ENCODE measurements at places on chromosomes 12 and 14. TPM values are rescaled to one million over a fixed set of nuclear protein-coding genes. Genes with fewer than 3 reads are reported as not detected.

The KLRK1 gene
- total RNA-seq = not detected

The CLEC4C gene
- not detected for total RNA-seq

The JKAMP gene
- total RNA-seq = 32.6 TPM

The DUSP6 gene
- 22.9 TPM for total RNA-seq

The HOXC9 gene
- total RNA-seq = 1.1 TPM

The DEGS2 gene
- total RNA-seq = 2.1 TPM

The FBLN5 gene
- 41.5 TPM for total RNA-seq

The CFAP54 gene
- 0.80 TPM for total RNA-seq

The SETD1B gene
- 26.8 TPM for total RNA-seq

The KCNA5 gene
- 0.80 TPM for total RNA-seq

The CEBPE gene
- not detected for total RNA-seq

- no peak overlapping the region for H3K27ac ChIP-seq
- DNase-seq = no peak
- no peaks in the 10 kb centered on the region for H3K4me1 ChIP-seq
- H3K4me3 ChIP-seq = peak overlapping the region; percentile 64
These were observed 16.2 kb upstream of the AACS start for GRCh38 chr12:125049093-125049458.

DNA sequence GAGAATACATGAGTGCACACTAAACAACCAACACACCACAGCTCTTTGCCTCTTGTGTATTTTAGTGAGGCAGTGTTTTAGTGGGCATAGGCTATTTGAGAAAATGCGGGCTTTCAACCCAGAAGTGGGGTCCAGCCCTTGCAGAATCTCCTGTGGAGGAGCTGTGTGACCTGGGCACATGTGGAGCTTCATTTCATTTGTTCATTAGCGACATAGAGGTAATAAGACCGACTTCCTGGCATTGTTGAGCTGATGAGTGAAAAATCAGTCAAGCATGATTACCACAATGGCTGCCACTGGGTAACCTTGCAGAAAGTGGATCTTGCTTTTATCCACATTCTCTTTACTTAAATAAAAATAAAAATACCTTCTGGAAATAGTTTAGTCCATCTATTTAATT, 923.5 kb downstream of the BCL11B start:
- H3K36me3 ChIP-seq = no peaks in the 10 kb centered on the region
- no peak overlapping the region for H3K27ac ChIP-seq
- peaks cover 16% of the 10 kb centered on the region for H3K27me3 ChIP-seq
- no peak for DNase-seq
- H3K4me3 ChIP-seq = no peak overlapping the region
- no peaks in the 10 kb centered on the region for H3K4me1 ChIP-seq

DNA sequence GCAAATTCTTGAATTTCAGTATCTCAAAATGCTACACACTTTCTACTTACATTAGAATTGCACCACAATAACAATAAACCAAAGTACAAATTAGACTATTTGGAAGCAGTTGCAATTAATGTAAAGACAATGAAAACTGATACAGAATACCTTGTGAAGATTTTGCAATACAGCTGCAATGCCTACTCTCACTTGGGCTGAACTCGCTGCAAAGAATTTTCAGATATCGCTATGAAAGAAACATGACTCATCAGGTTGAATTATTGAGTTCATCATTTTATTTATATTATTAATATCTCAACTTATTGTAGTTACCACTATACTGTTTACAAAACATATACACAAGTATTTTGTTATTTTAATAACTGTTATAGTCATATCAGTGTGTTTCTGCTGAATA, 108.0 kb upstream of the TMTC2 start:
- H3K27ac ChIP-seq = no peak overlapping the region
- no peak overlapping the region for H3K4me3 ChIP-seq
- H3K36me3 ChIP-seq = no peaks in the 10 kb centered on the region
- H3K4me1 ChIP-seq = no peaks in the 10 kb centered on the region

GRCh38 chr12:26571560-26571959, 261.4 kb downstream of the ITPR2 start:
- no peaks in the 10 kb centered on the region for H3K27me3 ChIP-seq
- peaks cover 10% of the 10 kb centered on the region for H3K4me1 ChIP-seq
- no peak for DNase-seq
- peak overlapping the region; percentile 39 for H3K27ac ChIP-seq
- no peak overlapping the region for H3K4me3 ChIP-seq

- peaks cover 3% of the 10 kb centered on the region for H3K4me1 ChIP-seq
- peaks cover 3% of the 10 kb centered on the region for H3K36me3 ChIP-seq
- no peak for DNase-seq
- no peak overlapping the region for H3K27ac ChIP-seq
- no peaks in the 10 kb centered on the region for H3K27me3 ChIP-seq
- H3K4me3 ChIP-seq = no peak overlapping the region
These were observed 50.8 kb upstream of the ELK3 start for GRCh38 chr12:96143392-96143791.

GRCh38 chr12:56955631-56956256, 1.7 kb downstream of the RDH16 start:
- H3K4me1 ChIP-seq = peaks cover 16% of the 10 kb centered on the region
- H3K4me3 ChIP-seq = no peak overlapping the region
- no peaks in the 10 kb centered on the region for H3K36me3 ChIP-seq

- H3K4me1 ChIP-seq = peaks cover 2% of the 10 kb centered on the region
- H3K36me3 ChIP-seq = no peaks in the 10 kb centered on the region
- H3K27me3 ChIP-seq = no peaks in the 10 kb centered on the region
These were observed 7.5 kb downstream of the KLRG1 start for GRCh38 chr12:8996682-8997405.

- peaks cover 6% of the 10 kb centered on the region for H3K36me3 ChIP-seq
- H3K4me1 ChIP-seq = peaks cover 12% of the 10 kb centered on the region
- H3K4me3 ChIP-seq = peak overlapping the region; percentile 84
- H3K27me3 ChIP-seq = no peaks in the 10 kb centered on the region
- H3K27ac ChIP-seq = peak overlapping the region; percentile 95
- DNase-seq = no peak
These were observed 952 bp downstream of the DRAM1 start for GRCh38 chr12:101878243-101878821.

- DNase-seq = no peak
- peaks cover 3% of the 10 kb centered on the region for H3K4me1 ChIP-seq
- no peaks in the 10 kb centered on the region for H3K36me3 ChIP-seq
- no peak overlapping the region for H3K4me3 ChIP-seq
These were observed 218.0 kb downstream of the SLC2A13 start for GRCh38 chr12:39887856-39888255.

- H3K36me3 ChIP-seq = no peaks in the 10 kb centered on the region
- H3K4me3 ChIP-seq = peak overlapping the region; percentile 34
- peak overlapping the region; percentile 30 for H3K27ac ChIP-seq
- peak; percentile 38 for DNase-seq
- H3K4me1 ChIP-seq = peaks cover 16% of the 10 kb centered on the region
- peaks cover 14% of the 10 kb centered on the region for H3K27me3 ChIP-seq
These were observed 10.4 kb upstream of the GPR132 start for GRCh38 chr14:105075379-105076295.

GRCh38 chr14:100683578-100683977, 43.1 kb upstream of the DLK1 start:
- no peaks in the 10 kb centered on the region for H3K36me3 ChIP-seq
- H3K4me1 ChIP-seq = peaks cover 36% of the 10 kb centered on the region
- H3K27ac ChIP-seq = peak overlapping the region; percentile 66
- no peaks in the 10 kb centered on the region for H3K27me3 ChIP-seq

- no peaks in the 10 kb centered on the region for H3K27me3 ChIP-seq
- no peak for DNase-seq
- H3K4me1 ChIP-seq = peaks cover 44% of the 10 kb centered on the region
- H3K36me3 ChIP-seq = peaks cover 20% of the 10 kb centered on the region
- H3K4me3 ChIP-seq = no peak overlapping the region
- H3K27ac ChIP-seq = no peak overlapping the region
These were observed 5.8 kb downstream of the LRIG3 start for GRCh38 chr12:58914457-58914856.

DNA sequence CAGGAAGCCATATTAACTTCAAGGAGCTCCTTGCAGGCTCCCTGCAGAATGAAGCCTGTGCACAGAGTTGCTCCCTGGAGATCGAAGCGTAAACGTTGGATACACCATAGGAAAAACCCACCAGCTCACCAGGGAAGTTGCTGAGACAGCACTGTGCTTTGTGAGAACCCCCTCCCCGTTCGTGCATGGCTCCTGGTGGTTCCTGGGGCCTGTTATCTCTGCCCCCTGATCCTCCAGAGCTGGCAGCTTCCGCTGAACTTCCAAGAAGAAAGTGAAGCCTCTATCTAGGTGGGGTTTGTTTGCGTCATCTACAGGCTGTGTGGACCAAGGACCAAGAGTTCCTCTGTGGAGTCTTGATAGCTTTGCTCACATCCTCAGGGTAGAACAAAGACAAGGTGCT, 2.4 kb upstream of the CCDC85C start:
- no peak for DNase-seq
- H3K27me3 ChIP-seq = peaks cover 3% of the 10 kb centered on the region
- peak overlapping the region; percentile 32 for H3K27ac ChIP-seq
- no peak overlapping the region for H3K4me3 ChIP-seq

- H3K4me1 ChIP-seq = peaks cover 24% of the 10 kb centered on the region
- H3K27me3 ChIP-seq = no peaks in the 10 kb centered on the region
- no peak for DNase-seq
- H3K36me3 ChIP-seq = no peaks in the 10 kb centered on the region
These were observed 21.2 kb downstream of the GNG2 start for GRCh38 chr14:51881636-51882035.

GRCh38 chr14:74219277-74220205, 19.7 kb upstream of the VSX2 start:
- peaks cover 60% of the 10 kb centered on the region for H3K27me3 ChIP-seq

GRCh38 chr12:112503512-112503911, 84.8 kb downstream of the PTPN11 start:
- H3K36me3 ChIP-seq = peaks cover 49% of the 10 kb centered on the region
- H3K27me3 ChIP-seq = no peaks in the 10 kb centered on the region
- H3K27ac ChIP-seq = no peak overlapping the region
- H3K4me1 ChIP-seq = no peaks in the 10 kb centered on the region

DNA sequence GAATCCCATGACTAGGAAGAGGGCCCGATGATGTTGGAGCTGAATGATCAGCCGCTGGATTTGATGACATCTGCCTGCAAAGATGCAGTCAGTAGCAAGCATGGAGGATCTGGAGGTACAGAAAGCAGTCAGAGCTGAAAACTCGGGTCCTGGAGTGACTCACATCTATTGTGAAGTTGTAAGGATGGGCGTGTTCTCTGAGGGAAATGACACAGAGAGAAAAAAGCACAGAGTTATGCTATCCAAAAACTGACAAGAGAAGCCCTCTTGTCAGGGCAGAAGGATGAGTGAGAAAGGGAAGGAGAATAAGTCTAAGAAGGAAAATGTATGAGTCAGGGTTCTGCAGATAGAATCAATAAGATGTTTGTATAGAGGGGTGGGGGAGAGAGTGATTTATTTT, 380.4 kb upstream of the CCDC196 start:
- no peaks in the 10 kb centered on the region for H3K36me3 ChIP-seq
- H3K4me3 ChIP-seq = no peak overlapping the region
- no peak for DNase-seq
- H3K27ac ChIP-seq = no peak overlapping the region
- H3K4me1 ChIP-seq = peaks cover 15% of the 10 kb centered on the region

DNA sequence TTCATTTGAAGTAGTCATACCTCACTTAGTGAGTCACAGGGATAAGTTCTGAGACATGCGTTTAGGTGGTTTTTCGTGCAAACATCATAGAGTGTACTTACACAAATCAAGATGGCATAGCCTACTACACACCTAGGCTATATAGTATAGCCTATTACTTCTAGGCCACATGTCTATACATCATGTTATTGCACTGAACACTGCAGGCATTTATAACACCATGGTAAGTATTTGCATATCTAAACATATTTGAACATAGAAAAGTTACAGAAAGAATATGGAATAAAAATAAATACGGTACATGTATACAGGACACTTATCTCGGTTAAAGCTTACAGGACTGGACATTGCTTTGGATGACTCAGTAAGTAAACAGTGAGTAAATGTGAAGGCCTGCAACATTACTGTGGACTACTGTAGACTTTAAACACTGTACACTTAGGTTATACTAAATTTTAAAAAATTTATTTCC, 670.6 kb downstream of the SLC16A7 start:
- H3K36me3 ChIP-seq = no peaks in the 10 kb centered on the region
- DNase-seq = no peak
- H3K27me3 ChIP-seq = no peaks in the 10 kb centered on the region
- H3K4me3 ChIP-seq = no peak overlapping the region

DNA sequence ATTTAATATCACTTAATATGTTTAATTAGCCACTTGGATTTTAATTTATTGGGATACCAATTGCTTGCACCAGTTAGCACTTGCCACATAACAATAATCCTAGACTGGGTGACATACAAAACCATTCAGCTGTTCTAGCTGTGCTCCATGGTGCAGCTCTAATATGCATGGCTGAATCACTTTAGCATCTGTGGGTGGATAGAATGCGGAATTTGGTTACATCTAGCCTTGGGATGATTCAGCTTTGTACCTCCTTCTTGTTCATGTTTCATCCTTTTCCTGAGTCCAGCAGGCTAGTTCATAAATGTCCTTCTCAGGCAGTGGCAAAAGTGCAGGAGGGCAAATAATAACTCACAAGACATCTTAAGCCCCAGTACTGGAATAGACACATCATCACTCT, 1263.0 kb downstream of the LRFN5 start:
- peaks cover 4% of the 10 kb centered on the region for H3K4me1 ChIP-seq
- no peak overlapping the region for H3K4me3 ChIP-seq
- H3K27me3 ChIP-seq = no peaks in the 10 kb centered on the region

DNA sequence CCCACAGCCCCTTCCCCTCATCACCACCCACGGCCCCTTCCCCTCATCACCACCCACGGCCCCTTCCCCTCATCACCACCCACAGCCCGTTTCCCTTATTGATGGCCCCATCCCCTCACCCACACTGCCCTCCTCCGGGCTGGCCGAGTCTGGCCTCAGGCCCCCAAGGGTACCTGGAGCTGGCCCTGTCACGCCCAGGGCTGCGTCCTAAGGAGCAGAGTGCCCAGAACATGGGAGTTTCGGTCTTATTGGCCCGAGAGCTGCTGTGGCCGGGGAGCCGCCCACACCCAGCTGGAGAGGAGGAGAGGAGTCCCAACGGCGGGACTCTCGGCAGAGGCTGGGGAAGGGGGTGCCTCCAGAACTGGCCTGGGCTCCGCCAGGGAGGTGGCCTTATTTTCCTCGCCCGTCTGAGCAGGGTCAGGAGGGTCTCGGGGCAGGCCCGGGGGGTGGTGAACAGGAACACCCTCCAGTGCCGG, 182.3 kb downstream of the KIF26A start:
- H3K27ac ChIP-seq = no peak overlapping the region
- no peak overlapping the region for H3K4me3 ChIP-seq
- H3K36me3 ChIP-seq = no peaks in the 10 kb centered on the region
- peaks cover 10% of the 10 kb centered on the region for H3K27me3 ChIP-seq

Measured in mesothelial cell of epicardium (in vitro differentiated cells).